ENCODE measurements at places on chromosomes 6 and 20.

DNA sequence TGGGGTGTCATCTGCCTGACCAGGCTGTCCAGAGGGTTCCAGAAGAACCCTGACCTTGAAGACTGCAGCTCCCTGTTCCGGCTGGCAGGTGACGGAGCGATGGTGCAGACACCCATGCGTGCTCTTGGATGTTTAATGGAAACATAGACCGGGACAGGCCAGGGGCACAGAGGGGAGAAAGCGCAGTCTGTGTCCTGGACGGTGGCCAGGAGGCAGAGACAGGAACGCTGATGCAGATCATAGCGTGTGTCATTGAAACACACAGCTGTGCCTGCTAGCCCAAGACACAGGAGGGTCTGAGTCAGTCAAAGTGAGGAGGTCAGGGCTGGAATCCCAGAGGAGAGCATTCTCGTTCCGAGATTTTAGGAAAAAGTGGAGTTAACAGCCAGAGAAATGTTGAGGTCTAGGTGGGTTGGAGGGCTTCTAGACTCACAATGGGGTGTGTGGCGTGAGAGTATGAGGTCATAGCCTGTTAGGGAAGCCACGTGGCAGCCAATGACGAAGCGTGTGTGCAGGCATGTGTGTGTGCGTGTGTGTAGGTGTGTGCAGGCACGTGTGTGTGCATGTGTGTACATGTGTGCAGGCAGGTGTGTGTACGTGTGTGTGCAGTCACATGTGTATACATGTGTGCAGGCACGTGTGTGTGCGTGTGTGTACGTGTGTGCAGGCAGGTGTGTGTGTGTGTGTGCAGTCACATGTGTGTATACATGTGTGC lies 167.0 kb downstream of the ERMARD start:
- DNase-seq: no peak

DNA sequence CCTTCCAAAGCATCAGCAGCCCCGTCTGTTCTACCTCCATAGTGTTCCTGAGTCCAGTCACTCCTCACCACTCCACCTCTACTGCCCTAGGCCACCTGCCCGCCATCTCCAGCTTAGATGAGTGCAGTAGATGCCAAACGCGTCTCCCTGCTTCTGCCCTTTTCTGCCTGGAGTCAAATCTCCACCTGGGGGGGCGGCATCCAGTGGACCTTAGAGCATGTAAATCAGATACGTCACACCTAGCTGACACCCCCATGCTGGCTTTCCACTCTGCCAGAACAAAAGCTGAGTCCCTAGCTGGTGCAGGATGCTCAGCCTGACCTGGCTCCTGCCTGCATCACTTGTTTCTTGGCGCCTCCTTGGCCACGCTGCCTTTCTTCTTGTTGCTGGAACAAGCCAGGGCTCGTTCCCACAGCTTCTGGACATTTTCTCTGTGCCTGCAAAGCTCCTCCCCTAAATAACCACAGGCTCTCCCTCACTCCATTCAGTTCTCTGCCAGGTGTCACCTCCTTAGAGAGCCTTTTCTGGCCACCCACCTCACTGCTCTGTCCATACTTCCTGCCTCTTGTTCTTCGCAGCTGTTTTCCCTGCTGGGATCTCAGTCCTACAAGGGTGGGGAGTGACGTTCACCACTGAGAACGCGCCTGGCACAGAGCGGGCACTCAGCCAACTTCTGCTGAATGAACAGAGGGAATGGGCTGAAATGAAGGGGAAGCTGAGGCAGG lies 5.8 kb downstream of the DDR1 start:
- no peak for DNase-seq

GRCh38 chr6:79671600-79672266 lies 40.6 kb downstream of the SH3BGRL2 start:
- no peak for DNase-seq

- no peak for DNase-seq
Observed at GRCh38 chr6:56046576-56046975, 171.2 kb upstream of the BMP5 start.

- no peak for DNase-seq
Observed at GRCh38 chr6:14722001-14722562, 523.8 kb upstream of the JARID2 start.

- no peak for DNase-seq
Observed at GRCh38 chr6:114240796-114241195, 102.0 kb downstream of the HS3ST5 start.

- no peak for DNase-seq
Observed at GRCh38 chr20:37285664-37286374, 3.6 kb upstream of the MANBAL start.

DNA sequence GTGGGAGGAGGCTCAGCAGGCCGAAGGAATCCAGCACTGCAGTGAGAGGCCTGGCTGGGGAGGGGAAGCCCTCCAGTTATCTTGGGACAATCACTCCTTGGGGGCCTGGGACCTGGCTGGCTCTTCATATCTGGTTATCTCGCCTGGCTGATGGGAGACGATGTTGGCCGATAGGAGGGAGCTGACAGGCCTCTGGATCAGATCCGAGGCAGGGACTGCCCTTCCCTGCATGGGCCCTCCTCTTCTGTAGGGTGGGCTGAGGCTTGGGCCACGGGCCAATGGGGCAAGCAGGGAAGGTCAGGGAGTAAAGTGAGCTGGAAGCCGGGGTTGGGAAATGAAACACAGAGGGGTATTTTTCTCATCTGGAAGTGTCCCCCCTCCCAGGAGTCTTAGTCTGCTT lies 25.2 kb downstream of the MANBAL start:
- DNase-seq: no peak

DNA sequence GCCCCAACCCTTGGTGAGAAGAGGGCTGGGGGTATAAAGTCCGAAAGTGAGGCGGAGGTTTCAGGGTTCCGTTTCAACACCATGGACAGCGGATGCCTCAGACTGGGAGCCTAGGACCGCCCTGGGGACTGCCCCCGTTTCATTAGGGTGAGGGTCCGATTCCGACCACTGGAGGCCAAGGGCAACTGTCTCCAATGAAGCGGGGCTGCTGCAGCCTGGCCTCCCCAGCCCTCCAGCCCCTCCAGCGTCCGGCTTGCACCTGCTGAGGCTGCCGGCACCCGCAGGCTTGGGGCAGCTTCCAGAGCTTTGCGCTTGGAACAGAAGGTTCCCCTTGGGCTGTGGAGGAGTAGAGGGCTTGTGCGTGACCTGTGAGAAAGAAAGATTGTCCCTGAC lies 39.9 kb downstream of the YTHDF1 start:
- DNase-seq: no peak

DNA sequence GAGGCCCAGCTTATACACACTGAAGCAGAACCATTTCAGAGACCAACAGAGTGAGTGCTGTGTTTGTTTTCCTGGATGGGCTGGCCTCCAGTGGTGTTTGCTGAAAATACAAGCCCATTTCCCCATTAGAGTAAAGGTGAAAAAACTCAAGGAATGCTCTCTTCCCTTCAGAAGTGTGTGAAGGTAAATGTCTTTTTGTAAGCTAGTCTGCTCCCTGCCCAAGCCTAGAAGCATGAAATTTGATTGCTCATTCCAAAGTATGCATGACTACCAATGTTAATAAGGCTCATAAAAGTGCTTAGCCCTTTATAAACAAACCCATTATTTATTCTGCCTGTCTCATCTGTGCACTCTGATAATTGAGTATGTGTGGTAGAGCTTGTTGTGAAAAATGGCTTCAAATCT lies 59.1 kb downstream of the ADGRF1 start:
- no peak for DNase-seq

GRCh38 chr20:2065099-2065498 lies 36.5 kb upstream of the STK35 start:
- DNase-seq: no peak

DNA sequence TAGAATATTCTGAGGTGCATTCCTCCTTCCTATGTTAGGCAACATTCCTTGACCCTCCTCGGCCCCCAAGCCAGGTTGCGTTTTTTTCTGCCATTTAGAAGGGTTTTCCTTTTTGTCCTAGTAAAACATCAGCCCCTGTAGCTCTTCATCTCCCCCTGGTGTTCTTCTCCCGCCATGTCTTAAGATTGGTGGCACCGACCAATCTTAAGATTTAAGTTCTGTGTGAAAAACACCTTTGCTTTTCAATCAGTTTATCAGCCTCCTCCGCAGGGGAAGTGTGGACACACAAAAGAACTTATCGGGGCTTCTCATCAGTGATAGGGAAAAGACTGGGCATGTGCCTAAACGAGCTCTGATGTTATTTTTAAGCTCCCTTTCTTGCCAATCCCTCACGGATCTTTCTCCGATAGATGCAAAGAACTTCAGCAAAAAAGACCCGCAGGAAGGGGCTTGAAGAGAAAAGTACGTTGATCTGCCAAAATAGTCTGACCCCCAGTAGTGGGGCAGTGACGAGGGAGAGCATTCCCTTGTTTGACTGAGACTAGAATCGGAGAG lies 719 bp upstream of the EDN1 start:
- DNase-seq: no peak

- no peak for DNase-seq
Observed at GRCh38 chr20:44850272-44850671, 35.2 kb upstream of the YWHAB start.

DNA sequence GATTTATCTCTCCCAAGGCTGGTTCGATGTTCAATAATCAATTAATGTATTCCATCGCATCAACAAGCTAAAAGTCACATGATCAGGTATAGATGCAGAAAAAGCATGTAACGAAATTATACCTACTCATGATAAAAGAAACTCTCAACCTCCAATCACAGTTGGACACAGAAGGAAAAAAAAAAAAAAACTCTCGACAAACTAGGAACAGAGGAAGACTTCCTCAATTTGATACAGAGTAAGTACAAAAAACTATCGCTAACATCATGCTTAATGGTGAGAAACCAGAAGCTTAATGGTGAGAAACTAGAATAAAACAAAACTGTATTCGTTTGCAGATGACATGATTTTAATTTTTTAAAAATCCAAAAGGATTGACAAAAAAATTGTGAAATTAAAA lies 62.0 kb upstream of the SMIM29 start:
- DNase-seq: no peak

DNA sequence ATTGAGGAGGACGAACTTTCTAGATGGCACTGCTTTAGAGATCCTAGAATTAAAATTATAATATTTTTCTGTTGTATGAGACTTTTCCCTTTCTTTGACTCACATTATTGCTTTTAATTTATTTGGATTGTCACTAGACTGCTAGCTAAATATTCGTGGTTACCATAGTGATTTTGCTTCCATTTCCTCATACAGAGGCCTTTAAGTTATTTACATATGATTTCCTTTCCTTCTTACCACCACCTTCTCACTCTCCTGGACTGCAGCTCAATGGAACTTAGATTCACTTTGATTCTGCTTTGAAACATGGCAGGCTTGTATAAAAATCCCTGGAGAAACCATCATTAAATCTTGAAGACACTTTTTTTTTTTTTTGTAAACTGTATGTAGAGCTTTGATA lies 222.9 kb downstream of the LAMA2 start:
- no peak for DNase-seq

DNA sequence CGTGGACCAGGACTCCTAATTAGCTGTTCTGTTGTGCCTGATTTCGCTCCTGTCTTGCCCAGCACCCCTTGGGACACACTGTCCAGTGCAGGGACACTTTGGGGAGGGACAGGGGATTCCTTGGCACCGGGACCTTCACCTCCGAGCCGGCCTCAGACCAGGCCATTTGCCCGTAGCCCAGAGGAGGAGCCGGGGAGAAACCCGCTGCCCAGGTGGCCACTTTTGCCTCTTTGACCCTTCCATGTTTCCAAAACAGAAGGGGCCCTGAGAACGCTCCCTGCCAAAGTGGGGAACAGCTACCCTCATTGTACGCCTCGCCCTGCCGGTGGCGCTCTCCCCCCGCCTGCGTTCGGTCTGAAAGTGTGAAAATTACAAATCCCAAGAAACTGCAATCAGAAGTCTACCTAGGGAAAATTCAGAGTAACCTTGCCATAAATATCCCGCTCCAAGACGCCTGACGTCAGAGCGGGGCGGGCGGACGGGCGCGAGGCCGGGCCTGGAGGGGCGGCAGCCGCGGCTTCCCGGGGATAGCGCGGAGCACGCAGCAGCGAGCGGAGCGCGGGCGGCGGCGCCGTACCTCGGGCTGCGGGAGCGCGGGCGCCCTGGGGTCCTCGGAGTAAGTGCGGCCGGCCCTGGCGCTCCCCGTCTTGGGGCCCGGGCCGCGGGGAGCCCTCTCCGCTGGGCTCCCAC lies at the start of gene DAAM2:
Gene DAAM2 (plus strand): TSS at position 527 of the 690 bp plus-strand sequence. CDS start 63,927 bp downstream, outside the sequence.
- DNase-seq: no peak

GRCh38 chr6:157518397-157519250 lies 137.6 kb downstream of the ZDHHC14 start:
- DNase-seq: no peak

DNA sequence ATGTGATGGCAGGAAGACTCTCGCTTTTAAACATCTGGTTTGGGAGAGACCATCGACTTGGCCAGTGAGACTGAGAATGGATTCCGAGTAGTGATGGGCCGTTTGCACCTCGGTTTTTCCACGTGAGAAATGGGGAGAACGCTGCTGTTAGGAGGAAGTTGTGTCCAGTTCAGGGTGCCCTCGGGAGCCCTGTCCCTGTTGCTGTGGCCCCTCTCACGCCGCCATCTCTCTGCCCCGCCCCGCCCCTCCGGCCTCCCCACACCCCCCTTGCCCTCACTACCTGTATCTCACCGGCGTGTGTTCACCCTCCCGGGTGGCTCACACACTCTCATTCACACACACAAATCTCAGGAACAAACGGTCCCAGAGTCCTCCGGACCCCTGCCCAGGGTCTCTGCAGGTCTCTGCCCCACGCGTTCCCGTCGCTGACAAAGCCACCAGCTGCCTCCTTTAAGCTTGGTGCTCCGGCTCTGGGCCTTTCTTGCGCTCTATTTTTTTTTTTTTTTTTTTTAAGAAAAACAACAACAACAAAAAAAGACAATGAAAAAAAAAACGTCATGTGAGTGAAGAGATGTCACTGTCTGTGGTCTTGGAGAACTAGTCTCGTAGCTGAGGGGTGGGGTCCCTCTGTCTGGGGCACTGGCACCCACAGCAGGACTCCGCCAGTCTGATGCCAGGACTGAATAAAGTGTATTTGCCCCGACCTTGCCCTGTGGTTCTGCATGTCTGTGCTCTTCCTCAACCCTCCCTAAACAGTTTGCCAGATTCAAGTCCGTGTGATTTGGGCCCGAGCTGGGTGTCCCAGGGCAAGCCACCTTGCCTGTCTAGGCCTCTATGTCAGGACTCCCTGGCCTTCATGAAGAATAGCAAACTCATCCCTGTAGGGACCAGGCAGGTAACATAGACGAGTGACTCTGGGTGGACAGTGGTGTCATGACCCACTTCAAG lies 2.9 kb downstream of the SOX12 start:
- DNase-seq: no peak

- no peak for DNase-seq
Observed at GRCh38 chr6:168309183-168309582, 10.4 kb downstream of the DACT2 start.

DNA sequence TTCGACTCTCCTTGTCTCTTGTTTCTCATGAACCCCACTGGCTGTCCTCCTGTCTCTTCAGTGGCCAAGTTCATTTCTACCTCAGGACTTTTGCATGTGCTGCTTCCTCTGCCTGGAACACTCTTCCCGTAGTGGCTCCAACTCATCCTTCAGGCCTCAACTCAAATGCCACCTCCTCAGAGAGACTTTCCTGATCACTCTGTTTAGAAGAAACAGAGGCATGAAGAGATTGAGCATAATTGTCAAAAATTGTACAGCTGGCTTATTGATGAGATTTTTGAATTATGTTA lies 17.5 kb upstream of the SLC9A8 start:
- DNase-seq: no peak

Data from SK-N-MC (cell line).